Stimulated activated CD8-positive, alpha-beta memory T cell treated with anti-CD3 and anti-CD28 coated beads, Interleukin-2, amount 100 ng/mL, for 48 hours (primary cell): ENCODE measurements at places on chromosomes 2 and 18.

- DNase-seq, result no peak
These were observed 11.8 kb downstream of the GNAL start for GRCh38 chr18:11700876-11701275.

GRCh38 chr18:8623549-8624106 lies 14.4 kb downstream of the RAB12 start:
- DNase-seq, result no peak

GRCh38 chr18:43277164-43277600 lies at the start of gene SYT4:
Gene SYT4 (minus strand): TSS chr18:43277490. CDS start chr18:43277281, 209 bp downstream.
- no peak for DNase-seq

- DNase-seq, result no peak
These were observed 459.4 kb upstream of the UBE2E3 start for GRCh38 chr2:180520921-180521581.

DNA sequence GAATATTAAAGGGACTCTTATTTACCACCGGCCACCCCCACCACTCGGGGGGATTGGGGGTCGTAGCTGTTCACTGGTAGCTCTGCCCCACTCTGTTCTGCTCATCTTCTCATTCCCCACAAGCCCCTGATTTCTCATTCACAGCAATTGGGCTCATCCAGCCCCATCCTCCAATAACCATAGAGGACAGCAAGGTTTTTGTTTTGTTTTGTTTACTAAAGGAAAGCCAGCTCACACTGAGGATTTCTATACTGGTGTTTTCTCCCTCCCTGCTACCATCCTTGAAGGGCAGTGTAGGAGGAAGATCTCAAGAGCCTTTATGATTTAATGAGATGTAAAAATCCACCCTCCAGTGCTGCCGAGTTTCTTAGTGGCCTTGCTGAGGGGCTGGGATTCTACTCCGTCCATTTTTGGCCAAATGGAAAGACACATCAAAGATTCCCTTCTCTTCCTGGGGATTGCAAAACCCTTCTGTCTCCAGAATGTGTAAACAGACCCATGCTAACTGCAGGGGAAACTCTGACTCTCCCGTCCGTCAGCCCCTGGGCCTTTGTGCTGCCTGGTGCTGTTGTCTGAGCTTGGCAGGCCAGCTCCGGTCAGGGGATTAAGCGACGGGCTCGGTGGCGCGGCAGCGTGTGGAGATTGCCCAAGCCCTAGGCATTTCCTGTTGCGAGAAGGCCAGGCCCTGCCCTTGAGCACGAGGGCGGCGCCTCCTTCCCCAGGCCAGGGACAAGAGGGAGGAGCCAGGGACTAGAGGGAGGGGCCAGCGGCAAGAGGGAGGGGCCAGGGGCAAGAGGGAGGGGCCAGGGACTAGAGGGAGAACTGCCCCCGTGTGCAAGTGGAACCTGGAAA lies 165.0 kb downstream of the ANTXR1 start:
- DNase-seq, result no peak

GRCh38 chr2:29573612-29574011 lies 347.8 kb downstream of the ALK start:
- DNase-seq, result no peak

DNA sequence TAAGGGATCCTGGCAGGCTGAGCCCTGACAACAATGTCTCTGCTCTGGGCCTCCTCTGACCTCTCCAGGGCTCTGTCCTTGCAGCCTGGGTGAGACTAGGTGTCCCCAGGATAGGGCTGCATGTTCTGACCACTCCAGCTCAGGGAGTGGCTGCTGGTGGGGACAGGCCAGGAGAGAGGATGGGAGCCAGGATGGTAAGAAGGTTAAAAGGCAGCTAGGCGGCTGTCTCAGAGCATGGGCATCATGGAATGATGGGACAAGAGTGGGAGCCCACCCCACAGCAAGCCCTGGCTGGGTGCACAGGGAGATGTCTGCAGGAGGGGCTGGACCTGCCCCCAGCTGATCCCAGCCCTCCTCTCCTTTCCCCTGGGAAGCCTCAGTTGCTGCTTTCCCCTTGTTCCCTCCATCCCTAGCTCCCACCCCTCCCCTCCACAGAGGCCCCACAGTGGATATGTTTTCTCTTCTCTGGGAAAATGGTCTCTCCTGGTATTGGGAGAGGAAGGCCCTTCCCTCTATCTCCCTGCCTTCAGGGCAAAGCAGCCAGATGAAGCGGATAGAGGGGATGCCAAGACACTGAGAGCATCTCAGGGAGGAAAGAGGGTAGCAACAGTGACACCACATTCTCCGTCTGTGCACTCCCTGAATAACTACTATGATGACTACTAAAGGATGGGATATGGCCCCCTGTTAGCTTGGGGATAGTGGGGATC lies 334.3 kb downstream of the DYSF start:
- no peak for DNase-seq

DNA sequence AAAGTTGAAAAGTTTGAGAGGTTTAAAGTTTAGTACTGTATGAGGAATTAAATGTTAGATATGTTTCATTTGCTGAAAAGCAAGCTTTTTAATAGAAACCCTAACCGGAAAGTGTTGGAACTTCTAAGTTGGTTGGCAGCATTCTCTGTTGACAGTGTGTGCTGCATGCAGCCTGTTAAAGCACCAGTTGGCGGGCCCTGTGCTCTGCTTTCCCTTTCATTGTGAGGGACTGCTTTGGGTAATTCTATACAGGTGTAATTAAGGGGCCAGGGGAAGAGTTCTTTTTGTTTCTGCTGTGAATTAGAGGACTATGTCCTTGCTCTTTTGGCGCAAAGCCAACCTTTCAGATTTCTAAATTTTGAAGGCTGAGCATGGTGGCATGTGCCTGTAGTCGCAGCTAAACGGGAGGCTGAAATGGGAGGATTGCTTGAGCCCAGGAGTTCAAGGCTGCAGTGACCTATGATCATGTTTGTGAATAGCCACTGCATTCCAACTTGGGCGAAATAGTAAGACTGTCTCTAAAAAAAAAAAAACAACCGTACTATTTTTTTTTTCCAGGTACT lies 20.1 kb downstream of the PLEKHB2 start:
- DNase-seq, result no peak

GRCh38 chr18:79741362-79741700 lies 56.4 kb upstream of the KCNG2 start:
- DNase-seq, result no peak

GRCh38 chr18:37266290-37266689 lies 299.3 kb downstream of the CELF4 start:
- DNase-seq, result no peak

DNA sequence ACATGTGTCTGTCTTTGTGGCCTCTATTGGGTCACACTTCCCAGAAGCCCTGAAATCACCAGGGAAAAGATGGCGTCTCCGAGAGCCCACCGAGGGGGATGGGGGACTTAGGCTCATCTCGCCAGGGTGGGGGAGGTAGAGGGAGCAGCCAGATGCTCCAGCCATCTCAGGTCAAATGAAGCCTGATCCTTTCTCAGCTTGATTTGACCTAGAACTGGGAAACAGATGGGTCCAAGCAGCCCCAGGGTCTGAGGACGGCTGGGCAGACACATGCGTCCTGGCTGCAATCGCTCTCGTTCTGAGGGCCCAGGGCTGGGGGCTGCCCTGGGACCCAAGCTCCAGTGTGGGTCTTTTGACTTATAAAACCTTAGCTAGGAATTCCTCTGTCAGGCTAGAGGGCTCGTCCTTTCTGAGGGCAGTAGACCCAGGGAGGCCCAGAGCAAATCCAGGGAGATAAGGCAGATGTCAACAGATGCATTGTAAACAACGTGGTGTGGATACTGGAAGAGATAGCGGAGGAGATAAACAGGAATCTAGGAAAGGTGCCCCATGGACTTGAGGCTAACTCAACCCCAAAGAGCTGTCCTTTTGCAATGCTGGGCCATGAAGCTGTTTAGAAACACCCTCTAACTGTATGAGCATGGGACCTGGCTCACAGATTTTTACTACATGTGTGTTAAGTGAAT lies 127.7 kb downstream of the MYCN start:
- DNase-seq, result no peak

- DNase-seq, result no peak
These were observed 218.0 kb upstream of the OSR1 start for GRCh38 chr2:19576411-19576810.

GRCh38 chr18:64981915-64982314 lies 768.9 kb upstream of the CDH7 start:
- DNase-seq, result no peak

- no peak for DNase-seq
These were observed 106.4 kb upstream of the UGP2 start for GRCh38 chr2:63735263-63735662.

DNA sequence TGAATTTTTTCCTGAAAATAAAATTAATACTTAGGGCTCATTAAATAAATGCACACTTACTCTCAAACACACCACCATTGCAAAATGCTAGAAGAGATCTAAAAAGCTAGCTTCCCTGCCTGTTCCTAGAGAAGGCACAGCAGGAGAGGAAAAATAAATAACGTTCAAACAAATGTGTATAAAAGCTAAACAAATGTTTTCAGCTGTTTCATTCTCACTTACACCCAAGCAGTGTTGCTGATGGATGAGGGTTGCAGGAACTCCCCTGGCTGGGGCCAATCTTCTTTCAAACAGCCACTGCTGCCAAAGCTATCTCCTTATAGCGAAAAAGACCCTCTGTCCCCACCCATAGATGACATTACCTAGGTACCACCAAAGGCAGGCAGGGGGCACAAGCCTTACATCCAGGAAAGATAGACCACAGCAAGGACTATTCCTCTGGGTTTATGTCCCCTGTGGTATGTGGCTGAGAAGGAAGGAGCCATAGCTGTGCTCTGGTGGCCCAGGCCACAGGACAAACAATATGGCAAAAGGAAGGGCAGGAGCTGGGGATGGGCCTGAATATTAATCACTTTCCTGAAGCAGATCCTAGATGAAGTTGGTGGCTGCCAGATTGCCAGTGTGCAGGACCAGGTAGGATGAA lies 214.6 kb downstream of the TTC32 start:
- no peak for DNase-seq

GRCh38 chr2:230473378-230473777 lies 57.4 kb downstream of the SP100 start:
- no peak for DNase-seq

DNA sequence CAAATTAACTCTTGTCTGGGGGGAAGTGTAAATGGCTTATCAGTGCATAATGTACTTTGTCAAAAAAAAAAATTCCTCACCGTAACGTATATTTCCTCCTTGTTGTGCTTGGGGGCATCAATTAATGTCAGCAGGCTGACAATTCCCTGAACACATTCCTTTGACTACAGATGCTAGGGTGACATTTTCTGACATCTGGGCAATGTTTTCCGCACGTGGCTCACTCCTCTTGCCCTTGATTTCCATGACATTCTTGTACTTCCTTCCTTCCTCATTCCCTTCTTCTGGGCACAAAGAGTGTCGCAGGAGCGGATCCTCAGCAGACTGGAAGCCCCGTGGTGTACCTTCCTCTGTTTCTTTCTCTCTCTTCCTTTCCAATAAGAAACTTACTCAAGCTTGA lies 173.7 kb downstream of the SP3 start:
- no peak for DNase-seq

GRCh38 chr18:74604361-74604760 lies 6.7 kb downstream of the ZNF407 start:
- no peak for DNase-seq

- DNase-seq, result no peak
These were observed 67.1 kb upstream of the POU3F3 start for GRCh38 chr2:104786821-104787220.

GRCh38 chr2:40282428-40282827 lies 169.5 kb downstream of the SLC8A1 start:
- no peak for DNase-seq

DNA sequence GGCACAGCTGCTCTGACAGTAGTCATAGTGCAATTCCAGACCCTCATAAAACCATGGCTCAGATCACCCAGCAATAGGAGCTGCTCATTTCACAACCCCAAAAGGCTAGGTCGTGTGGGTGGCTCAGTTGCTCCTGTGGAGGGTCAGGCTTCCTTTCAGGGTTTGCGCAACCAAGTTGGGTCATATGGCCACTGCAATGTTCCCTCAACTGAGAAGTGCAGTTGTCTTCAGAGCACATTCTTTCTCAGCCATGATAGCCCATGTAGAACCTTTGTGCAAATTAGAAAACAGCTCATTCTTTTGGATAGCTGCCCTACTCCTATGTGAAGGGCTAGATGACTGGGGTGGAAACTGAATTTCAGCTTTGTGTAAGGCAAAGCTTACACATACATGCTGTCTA lies 3.2 kb downstream of the SERPINB13 start:
- DNase-seq, result no peak

- no peak for DNase-seq
These were observed 318.1 kb downstream of the PDE11A start for GRCh38 chr2:177754492-177754873.

- no peak for DNase-seq
These were observed 303.9 kb upstream of the EPHA4 start for GRCh38 chr2:221876016-221876415.

- DNase-seq, result no peak
These were observed 6.8 kb downstream of the CPLX4 start for GRCh38 chr18:59311631-59312030.

DNA sequence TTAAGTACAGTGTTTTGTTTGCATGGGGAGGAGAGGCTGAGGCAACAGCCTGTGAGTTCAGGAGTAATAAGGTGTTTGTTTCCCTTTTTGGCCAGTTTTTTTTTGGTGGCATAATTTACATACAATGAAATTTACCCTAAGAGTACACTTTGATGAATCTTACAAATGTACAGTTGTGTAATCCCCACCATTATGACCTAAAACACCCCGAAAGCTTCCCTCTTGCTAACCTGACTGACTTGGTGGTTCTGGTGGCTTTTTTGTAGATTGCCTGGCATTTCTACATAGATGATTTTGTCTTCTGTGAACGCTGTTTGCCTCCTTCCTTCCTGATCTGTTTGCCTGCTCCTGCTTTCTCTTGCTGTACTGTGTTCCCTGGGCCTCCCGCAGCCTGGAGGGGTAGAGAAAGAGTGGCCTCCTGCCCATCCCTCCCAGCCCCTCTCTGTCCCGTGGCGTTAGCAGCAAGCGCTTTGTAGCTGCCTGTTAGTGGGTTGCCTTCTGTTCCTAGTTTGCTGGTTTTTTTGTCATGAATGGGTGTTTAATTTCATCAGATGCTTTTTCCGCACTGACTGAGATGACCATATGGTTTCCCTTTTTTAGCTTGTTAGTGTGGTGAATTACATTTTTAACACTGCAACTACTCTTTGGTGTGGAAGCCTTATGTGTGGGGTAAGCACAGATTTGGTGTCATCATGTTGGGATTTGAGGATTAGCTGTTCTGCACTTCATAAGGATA lies 32.1 kb downstream of the ASAP2 start:
- DNase-seq, result no peak

DNA sequence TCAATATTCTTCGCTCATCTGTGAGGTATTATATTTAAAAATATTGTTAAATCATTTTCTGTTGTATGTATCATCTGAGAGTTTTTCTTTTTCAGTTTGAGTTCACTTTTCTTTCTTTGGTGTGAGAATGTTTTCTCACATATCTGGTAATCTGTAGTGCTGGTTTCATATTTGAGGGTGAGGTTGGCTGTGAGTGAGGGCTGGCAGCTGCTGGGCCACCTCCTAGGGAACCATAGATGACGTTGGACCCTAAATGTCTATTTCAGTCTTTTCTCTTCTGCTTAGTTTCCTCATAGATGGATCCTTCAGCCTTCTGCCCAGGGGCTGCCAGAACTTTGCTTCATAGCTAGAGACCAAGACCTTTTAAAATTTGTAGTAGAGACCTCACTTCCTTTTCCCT lies 33.5 kb downstream of the MGAT5 start:
- DNase-seq, result no peak

- DNase-seq, result no peak
These were observed 186.4 kb upstream of the LRRTM1 start for GRCh38 chr2:80490964-80491363.
